Non-pigmented ciliary epithelial cell (primary cell): ENCODE measurements at places on chromosomes 2 and 18.

- DNase-seq = no peak
These were observed 16.7 kb upstream of the TMEM177 start for GRCh38 chr2:119662297-119662696.

DNA sequence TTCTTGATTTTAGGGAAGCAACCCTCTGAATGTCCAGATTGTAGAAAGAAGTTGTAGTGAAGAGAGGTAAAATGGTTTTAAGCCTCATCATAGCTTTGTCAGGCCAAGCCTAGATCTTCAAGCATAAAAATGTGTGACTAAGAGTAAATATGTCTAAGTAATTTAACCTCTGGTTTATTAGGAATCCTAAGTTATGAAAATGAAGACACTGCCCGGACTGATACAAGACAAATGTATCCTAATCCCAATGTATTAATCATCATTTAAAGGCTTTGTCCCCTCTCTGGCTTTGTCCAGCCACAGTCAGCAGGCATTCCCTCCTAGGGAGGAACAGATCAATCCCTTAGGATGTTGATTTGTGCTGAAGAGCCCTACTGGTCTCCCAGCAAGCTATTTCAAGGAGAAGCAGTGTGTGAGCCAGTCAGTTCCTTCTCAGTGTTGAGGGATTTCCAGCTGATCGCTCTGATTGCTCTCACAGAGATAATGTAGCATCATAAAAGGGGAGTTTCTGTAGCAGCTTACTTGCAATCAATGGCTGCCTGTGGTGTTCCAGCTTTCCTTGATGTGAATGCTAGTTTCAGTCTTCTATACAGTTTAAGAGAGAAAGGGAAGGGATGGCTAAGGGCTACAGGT, 796.1 kb downstream of the EPHA4 start:
- no peak for DNase-seq

- DNase-seq = no peak
These were observed 311.3 kb upstream of the KLHL29 start for GRCh38 chr2:23073671-23074070.

DNA sequence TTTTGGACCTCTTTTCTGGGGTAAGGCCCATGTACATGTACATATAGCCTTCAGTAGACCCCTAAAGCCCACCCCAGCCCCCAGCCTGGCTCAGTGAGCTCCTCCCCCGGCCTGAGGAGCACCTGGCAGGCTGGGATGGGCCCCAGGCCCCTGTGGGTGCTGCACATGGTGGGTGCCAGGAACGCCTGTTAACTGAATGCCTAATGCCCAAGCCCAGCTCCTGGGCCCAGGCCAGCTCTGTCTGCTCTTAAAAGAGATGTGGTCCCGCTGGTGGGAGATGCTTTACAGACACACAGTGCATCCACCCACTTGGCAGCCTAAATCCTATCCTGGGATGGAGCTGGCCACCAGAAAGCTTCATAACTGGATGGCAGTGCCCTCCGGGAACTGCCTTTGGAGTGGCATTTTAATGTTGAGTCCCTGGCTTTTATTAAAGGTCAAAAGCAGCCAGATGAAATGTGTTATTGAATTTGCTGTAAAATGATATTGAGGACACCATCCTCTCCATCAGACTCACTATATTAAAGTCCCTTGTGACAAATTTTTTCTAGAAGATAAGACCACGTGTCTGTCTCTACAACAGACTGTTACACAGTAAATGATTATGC, 7.7 kb upstream of the OXER1 start:
- DNase-seq = no peak

DNA sequence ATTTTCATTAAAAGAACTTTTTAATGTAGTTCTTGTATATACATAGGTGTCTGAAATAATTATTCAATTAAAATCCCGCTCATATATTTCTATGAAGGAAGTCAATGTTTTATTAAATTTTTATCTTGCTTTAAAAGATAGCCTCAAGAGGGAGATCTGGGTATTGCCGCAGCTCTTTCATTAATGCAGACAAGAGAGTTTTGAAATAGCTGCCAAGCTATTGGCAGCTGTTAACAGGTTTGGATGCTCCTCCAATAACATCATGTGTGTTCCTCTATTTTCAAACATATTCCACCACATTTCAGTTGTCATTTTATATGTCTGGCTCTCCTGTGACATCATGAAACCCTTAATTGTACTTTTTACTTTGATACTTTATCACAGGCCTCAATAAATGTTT, 12.9 kb upstream of the NT5C1B start:
- DNase-seq = no peak

- DNase-seq = peak; percentile 56
These were observed 136.4 kb downstream of the TPGS2 start for GRCh38 chr18:36692371-36692770.

GRCh38 chr2:148926981-148927401, 52.0 kb downstream of the KIF5C start:
- no peak for DNase-seq

DNA sequence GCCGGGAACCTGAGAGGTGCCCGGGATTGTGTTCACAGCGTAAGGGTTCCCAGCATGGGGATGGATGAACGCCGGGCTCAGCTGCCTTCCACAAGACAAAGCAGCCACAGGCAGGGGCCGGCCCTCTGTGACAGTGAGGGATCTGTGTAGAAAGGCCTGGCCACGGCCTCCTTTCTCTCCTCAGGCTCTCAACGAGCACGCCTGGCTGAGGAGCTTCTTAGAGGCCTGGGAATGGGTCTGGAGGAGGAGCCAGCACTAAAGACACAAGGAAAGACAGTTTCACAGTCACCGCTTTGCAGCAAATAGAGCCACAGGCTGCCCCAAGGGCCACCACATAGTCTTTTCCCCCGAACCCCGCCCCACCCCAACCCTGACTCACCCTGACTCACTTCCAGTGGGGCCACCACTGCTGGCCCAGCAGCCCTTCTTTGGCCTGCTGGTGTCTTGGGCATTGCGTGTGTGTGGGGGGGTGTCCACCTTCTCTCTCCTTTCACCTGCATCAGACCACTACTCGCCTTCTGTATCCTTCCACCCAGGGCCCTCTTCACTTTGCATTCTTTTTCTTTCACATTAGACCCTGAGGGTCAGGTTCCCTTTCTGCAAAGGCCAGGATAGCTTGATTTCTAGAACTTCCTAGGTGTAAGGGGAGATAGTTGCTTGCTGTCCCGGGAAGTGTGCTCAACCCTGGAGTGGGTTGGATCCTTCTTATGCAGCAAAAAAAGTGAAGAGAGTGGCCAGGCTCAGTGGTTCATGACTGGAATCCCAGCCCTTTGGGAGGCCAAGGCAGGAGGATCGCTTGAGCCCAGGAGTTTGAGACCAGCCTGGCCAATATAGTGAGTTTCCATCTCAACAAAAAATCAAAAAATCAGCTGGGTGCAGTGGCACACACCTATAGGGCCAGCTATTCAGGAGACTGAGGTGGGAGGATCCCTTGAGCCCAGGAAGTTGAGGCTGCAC, 19.3 kb upstream of the HPCAL1 start:
- DNase-seq = no peak

GRCh38 chr2:209391776-209392401, 32.0 kb upstream of the MAP2 start:
- no peak for DNase-seq

DNA sequence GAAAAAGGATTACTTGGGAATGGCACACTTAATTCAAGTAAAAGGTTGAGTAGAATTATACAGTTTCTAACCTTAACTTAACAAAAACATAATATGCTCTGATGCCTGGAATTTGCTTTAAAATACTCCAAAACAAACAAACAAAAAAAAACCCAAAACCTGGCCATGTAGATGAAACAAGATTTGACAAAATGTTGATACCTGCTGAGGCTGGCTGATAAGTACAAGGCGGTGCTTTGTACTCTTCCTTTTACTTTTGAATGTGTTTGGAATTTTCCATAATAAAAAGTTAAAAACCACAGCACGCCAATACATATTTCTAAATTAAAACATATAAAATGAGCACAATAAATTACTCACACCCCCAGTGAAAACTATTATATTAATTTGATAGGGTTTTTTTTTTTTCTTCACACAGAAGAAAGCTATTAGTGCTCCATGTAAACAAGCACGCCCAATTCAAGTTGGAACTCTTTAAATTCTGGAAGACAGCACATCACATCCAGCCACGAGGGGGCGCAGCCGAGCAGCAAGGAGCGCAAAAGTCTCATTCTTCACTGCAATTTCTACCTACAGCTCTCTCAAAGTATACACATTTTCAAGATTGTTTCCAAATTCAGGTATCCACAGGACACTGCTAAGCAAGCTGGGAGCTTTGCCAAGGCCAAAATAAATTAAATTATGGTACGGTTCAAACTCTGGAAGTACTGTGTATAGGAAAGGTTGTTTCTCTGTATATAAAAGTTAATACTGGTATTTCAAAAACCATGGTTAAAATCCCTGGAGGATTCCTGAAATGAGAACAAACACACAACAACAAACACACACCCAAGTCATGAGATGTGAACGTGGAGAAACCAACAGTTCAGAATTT, 7.5 kb downstream of the SERTAD2 start:
- DNase-seq = no peak

DNA sequence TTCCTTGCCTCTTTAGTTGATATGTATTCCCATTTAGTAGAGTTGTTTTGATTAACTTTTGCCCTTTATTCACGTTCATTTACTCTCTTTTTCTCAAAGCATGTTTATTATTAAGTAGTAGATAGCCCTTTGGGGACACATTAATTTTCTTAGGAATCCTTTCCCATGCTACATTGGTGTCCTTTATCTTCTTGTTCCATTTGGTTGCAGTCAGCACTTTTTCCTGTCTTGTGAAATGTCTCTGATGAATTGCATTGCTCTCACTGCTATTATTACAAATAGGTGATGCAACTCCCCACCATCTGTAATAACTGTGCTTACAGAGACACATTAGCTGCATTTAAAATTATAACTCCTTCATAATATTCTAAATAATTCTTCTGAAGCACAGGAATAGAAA, 428.5 kb upstream of the CNTNAP5 start:
- DNase-seq = no peak

DNA sequence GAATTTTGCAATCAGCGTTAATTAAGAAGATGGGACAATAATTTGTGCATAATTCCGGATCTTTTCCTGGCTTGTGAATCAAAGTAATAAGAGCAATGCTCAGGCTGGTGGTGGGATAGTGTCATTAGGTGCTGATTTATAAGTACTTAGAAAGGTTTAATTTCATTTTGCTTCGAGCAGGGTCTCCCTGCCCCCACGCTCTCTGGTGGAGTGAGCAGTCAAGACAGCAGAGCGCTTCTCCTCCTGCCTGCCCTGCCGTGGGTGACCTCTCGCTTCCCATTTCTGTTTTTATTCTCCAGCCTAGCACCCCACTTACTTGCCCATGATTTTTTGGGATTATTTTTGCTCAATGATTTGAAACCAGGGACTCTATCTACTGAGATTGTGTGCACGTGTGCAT, 7.1 kb downstream of the ASB18 start:
- no peak for DNase-seq

GRCh38 chr2:188220535-188220934, 71.1 kb upstream of the GULP1 start:
- DNase-seq = no peak

GRCh38 chr2:36667931-36668330, 28.6 kb upstream of the VIT start:
- no peak for DNase-seq

DNA sequence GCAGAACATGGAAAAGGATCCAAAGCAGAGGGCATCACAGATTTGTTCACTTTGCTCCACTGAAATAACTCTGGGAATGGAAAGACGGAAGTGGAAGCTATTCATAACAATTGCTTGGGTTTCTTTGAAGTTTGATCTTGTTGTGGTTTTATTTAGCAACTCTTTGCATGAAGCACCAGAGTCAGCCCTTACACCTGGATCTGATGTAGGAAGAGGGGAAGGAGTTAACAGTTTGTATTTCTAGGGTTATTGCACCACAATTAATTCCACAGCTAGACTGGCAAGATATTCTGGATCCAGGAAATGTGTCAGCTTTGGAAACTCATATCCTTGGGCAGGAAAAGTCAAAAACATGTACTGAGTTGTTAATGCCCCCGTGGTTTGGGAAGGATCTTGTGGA, 1143.4 kb downstream of the CNTNAP5 start:
- no peak for DNase-seq

- no peak for DNase-seq
These were observed 680 bp upstream of the LBH start for GRCh38 chr2:30230497-30231211.

DNA sequence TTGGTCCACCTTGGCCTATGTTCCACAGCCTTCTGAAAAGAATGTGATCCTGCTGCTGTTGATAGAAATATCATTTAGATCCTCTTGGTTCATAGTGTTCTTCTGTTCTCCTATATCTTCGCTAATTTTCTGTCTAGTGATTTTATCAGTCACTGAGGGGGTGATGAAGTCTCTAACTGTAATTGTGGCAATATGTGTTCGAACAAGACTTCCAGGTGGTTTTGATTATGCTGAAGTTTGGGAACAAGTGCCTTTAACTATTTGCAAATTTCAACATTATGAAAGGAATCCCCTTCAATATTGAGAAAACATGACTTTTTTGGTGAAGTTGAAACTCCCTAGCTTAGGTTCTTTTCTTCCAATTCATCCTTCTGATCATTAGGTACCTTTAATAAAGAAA, 140.4 kb downstream of the MTX2 start:
- DNase-seq = no peak

GRCh38 chr2:152051436-152051835, 47.4 kb downstream of the CACNB4 start:
- DNase-seq = no peak

GRCh38 chr2:238467062-238467461, 40.3 kb downstream of the ASB1 start:
- no peak for DNase-seq

DNA sequence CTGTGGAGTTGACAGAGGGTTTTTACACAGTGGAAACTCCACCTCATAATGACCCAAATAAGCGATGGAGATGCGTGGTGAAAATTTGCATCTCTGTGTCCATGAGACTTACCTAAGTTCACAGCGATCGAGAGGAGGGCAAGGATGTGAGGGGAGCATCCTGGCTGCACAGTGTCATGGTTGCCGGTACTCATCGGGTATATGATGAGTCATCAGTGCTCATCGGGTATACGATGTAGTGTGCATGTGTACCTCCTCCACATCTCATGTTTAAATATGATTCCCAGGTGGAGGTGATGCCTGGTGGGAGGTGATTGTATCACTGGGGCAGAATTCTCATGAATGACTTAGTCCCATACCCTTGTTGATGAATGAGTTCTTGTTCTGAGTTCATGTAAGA, 233.5 kb downstream of the MYT1L start:
- no peak for DNase-seq

GRCh38 chr2:133885847-133886246, 317.6 kb upstream of the NCKAP5 start:
- no peak for DNase-seq

GRCh38 chr18:13409997-13410396, 191.4 kb downstream of the LDLRAD4 start:
- no peak for DNase-seq
